ENCODE measurements at places on chromosomes 2 and 18.

- no peak for DNase-seq
These were observed 47.6 kb downstream of the RALBP1 start for GRCh38 chr18:9522952-9523351.

GRCh38 chr2:69026026-69026425 lies 13.0 kb downstream of the ANTXR1 start:
- DNase-seq: no peak

DNA sequence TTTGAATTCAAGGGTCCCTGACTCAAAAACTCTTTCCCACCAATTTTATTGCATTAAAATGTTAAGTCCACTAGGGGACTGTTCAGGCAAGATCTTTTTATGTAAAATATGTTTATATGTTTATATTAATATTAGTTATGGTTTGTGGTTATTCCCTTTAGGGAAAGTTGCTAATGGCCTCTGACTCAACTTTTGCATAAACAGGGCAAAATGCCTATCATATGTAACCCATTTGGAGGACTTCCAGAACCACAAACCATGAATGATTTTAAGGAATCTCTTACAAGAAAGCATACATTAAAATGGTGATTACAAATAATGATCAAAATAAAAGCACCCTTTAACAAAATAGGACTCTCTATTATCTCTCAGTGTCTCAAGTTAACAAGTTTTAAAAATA lies 1484.5 kb upstream of the ZEB2 start:
- no peak for DNase-seq

DNA sequence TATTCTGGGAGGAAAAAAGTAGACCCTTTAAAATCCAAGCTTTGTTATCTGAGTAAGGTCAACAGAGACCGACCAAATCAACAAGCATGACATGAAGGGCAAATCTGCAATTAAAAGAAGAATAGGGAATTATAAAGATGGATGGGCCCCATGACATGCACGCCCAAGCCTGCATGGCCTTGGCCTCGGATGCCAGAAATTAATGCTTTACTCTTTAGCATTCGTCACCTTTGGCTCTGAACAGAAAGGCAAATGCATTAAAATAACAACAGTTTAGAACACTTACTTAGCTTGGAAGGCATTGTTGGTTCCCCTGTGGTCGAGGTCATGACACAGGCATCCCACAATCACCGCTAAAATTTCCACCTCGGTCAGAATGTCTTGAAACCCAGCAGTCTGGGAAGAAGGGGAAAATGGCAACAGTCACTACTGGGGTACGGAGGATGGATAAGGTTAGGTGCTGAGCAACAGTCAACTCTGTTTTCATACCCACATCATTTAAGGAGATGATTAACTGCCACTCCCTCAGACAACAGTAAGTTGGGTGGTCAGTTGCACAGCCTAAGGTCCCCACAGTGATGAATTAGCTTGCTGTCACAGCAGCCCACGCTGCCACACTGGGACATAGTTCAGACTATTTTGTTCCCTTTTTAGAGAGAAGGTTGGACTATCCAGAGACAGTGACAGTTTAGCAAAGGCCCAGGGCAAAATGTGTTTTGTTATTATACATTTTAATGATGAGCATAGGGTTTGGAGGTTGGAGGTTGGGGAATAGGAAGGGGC lies 319.1 kb downstream of the AGPS start:
- no peak for DNase-seq

- DNase-seq: no peak
These were observed 431.5 kb downstream of the RNF144A start for GRCh38 chr2:7348761-7349160.
